ENCODE measurements at places on chromosomes 12 and 14. TPM values are rescaled to one million over a fixed set of nuclear protein-coding genes. Genes with fewer than 3 reads are reported as not detected.
A peak's percentile ranks its signal among the peaks of the same experiment; 100 is the strongest.

METTL1 gene
- total RNA-seq, result 64.5 TPM

- no peak for DNase-seq
- H3K4me1 ChIP-seq, result peaks cover 7% of the 10 kb centered on the region
- H3K27ac ChIP-seq, result no peak overlapping the region
- no peaks in the 10 kb centered on the region for H3K36me3 ChIP-seq
Observed at GRCh38 chr12:107236824-107237511, 143.6 kb upstream of the CRY1 start.

GRCh38 chr12:115872919-115873357 is 404.6 kb downstream of the MED13L start:
- H3K4me3 ChIP-seq, result no peak overlapping the region
- H3K4me1 ChIP-seq, result peaks cover 9% of the 10 kb centered on the region
- H3K27ac ChIP-seq, result no peak overlapping the region
- peaks cover 7% of the 10 kb centered on the region for H3K27me3 ChIP-seq

DNA sequence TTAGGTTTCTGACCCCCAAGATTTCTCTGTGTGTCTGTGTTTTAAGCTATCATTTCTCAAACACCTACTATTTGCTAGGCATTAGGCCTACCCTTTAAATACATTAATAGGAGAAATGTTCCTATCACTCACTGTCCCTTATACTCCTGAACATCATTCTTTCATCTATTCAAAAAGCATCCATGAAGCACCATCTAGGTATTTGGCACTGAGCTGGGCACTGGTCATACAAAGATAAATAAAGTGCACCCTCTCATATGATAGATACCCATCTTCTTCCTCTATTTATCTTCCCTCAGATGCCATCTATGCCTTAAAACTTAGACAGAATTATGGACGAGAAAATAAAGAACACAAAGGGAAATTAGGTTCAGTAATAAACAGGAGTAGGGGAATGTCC is 20.4 kb downstream of the SIX1 start:
- peaks cover 15% of the 10 kb centered on the region for H3K4me1 ChIP-seq
- no peaks in the 10 kb centered on the region for H3K36me3 ChIP-seq
- H3K27me3 ChIP-seq, result peaks cover 38% of the 10 kb centered on the region
- no peak overlapping the region for H3K4me3 ChIP-seq
- DNase-seq, result no peak

NANOG gene
- not detected for total RNA-seq

DNA sequence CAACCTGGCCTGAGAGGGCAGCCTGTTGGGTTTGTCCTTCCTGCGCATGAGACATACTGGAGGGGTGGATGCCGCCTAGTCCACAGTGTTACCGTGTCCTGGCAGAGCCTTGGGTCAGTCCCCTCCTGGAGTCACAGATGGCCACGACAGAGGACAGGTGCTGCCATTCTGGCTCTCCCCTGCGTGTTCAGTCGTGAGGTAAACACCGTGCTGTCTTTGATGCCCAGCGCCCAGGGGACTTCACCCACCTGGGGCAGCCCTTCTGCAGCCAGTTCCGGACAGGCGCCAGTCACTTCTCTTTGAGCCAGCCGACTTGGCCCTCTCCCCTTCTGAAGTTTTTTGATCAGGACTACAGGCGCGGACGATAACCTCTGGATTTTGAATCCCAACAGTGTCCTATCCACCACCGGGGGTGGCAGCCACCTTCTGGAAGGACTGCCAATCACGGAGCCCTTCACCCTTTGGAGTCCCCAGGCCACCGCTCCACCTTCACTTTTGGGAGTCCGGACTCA is 933.0 kb downstream of the DIO2 start:
- H3K4me1 ChIP-seq, result no peaks in the 10 kb centered on the region
- DNase-seq, result no peak
- H3K27ac ChIP-seq, result no peak overlapping the region

DNA sequence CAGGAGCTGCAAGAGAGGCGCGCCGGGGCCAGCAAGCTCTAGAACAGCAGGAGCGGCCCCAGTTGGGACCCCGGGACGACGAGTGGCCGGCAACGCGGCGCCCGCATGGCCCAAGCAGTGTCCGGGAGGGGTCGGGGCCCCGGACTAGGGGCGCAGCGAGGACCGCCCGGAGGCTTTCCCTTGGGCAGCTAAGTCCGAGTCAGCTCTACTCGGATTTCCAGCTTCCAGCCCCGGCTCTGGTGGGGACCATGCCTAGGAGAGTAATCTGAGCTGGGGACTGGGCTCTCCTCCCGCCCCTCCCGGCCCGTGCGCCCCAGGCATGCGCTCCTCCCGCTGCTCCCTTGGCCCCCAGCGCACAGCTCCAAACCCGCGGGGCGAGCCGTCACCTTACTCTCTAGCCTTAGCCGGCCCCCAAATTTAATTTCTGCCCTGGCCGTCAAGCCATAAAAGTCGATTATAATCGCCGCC is 41.6 kb upstream of the CAPRIN2 start:
- DNase-seq, result no peak
- H3K27ac ChIP-seq, result no peak overlapping the region
- H3K36me3 ChIP-seq, result no peaks in the 10 kb centered on the region
- peak overlapping the region; percentile 82 for H3K4me3 ChIP-seq
- H3K27me3 ChIP-seq, result peaks cover 28% of the 10 kb centered on the region

DNA sequence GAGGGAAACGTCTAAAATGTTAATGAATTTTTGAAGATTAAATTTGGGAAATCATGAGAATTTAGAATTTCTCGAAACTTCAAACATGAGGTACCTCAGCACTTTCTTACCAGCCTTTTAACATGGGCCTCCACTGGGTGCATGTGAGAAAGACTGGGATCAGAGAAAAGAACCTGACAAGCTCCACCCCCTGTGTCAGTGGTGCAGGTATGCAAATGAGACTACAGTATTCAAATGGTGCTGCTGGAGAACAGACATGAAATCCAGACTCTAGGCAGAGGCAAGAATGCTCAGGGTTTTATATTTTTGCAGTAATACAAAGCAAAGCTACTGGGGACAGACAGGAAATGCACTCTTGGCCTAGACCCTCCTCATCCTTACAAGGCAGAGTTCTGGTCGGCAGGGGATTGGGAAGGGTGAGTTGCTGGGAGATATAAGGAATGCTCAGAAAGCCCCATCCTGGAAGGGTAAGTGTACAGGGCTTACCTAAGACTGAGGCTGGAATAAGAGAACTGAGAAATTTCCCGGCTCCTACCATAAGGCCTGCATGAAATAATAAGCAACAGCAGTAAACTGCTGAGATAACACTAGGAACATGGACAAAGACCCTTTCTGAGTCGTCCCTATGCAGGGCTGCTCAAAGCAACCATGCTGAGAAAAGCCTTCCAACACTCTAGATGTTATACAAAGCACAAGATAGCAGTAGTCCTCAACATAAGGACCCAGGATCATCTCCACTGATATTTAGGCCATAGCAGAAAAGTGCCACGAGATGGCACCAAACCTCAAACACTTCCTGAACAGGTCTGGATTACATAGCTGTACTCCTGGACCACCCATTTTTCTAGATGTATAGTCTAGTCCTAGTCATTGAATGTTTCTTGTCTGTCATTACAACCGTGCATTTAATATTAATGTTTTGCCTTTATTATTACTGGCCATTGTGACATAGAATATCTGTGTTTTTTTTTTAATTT is 260.8 kb downstream of the RASSF9 start:
- no peaks in the 10 kb centered on the region for H3K27me3 ChIP-seq
- no peaks in the 10 kb centered on the region for H3K36me3 ChIP-seq
- no peaks in the 10 kb centered on the region for H3K4me1 ChIP-seq

- peaks cover 3% of the 10 kb centered on the region for H3K4me1 ChIP-seq
- no peak overlapping the region for H3K4me3 ChIP-seq
- no peak for DNase-seq
- H3K27me3 ChIP-seq, result peaks cover 47% of the 10 kb centered on the region
- H3K27ac ChIP-seq, result no peak overlapping the region
Observed at GRCh38 chr12:52716061-52716460, 12.7 kb upstream of the KRT77 start.

- no peaks in the 10 kb centered on the region for H3K27me3 ChIP-seq
- no peak for DNase-seq
- no peaks in the 10 kb centered on the region for H3K36me3 ChIP-seq
Observed at GRCh38 chr12:159156-159782, 54.7 kb downstream of the SLC6A12 start.

- no peaks in the 10 kb centered on the region for H3K36me3 ChIP-seq
- H3K4me3 ChIP-seq, result no peak overlapping the region
- peaks cover 32% of the 10 kb centered on the region for H3K27me3 ChIP-seq
- DNase-seq, result no peak
Observed at GRCh38 chr12:8655421-8655820, 7.2 kb downstream of the MFAP5 start.
